ENCODE measurements at places on chromosomes 6 and 20.

GRCh38 chr6:6556161-6556737 lies 32.3 kb upstream of the LY86 start:
- no peak for DNase-seq

- DNase-seq = no peak
These were observed 164.2 kb downstream of the DTNBP1 start for GRCh38 chr6:15498640-15499039.

DNA sequence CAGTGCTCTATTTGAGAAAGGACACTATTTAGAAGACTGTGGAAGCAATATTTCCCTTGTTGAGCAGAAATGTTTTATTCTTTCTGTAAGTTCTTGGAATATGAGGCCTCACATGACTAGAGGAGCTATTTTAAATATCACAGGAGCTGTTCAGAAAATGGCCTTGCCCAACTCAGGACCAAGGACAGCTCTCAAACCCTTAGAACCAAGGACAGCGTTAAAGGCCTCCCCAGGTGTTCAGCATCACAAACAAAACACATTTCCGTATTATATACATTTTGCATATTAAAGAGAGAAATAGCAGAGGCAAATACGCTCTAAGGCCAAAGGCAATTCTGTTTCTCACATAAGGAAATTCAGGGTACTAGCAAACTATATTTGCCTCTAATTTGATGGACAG lies 631.4 kb downstream of the CDH26 start:
- DNase-seq = no peak

GRCh38 chr20:24970754-24971153 lies 21.7 kb downstream of the CST7 start:
- DNase-seq = no peak

DNA sequence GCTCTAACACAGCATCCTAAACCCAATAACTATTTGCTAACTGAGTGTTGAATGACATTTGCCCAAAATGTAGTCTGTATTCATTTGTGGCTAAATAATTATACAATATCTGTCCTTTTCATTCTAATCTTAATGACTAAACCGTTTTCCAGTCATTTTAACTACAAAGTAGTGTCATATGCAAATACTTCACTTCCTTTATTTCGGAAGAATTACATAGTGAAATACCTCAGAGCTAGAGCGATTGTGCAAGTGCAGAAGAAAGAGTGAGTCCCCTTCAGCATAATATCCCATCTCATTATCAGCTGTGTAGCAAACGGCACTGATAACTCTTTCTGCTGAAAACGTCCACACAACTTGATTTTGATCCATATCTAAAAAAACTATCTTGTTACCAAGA lies 66.2 kb downstream of the ROS1 start:
- no peak for DNase-seq

DNA sequence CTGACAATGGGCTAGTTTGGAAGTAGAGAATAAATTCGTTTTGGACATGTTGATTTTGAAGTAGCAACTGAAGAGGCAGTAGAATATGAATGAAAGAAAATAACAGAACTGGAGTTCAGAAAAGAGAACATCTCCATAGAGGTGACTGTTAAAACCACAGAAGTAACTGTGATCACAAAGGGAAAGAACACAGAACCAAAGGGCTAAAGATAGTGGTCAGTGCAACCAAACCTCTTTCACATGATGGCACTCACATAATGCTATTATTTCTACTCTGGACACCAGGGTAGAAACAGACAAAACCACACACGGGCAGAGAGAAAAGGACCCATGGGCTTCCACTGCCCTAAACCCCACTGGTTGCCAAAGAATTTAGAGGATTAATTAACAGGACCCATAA lies 58.5 kb downstream of the CDK19 start:
- no peak for DNase-seq

DNA sequence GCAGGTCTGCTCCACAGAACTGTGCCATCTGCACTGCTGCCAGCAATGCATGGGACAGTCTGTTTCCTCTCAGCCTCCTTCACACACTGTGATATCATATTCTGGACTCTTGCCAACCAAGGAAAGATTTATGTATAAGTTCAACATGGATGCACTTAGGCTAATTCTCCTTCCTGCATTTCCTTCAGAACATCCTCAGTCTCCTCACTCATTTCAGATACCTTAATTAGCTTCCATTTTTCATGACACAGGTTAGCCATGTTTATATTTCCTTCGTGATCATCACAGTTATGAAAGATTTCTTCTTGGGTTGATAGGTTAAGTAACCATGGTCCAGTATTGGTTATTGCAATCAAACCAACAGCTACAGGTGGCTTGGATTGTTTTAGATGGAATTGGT lies 46.4 kb upstream of the DDR1 start:
- no peak for DNase-seq

GRCh38 chr20:51470907-51471411 lies 71.6 kb downstream of the NFATC2 start:
- no peak for DNase-seq

DNA sequence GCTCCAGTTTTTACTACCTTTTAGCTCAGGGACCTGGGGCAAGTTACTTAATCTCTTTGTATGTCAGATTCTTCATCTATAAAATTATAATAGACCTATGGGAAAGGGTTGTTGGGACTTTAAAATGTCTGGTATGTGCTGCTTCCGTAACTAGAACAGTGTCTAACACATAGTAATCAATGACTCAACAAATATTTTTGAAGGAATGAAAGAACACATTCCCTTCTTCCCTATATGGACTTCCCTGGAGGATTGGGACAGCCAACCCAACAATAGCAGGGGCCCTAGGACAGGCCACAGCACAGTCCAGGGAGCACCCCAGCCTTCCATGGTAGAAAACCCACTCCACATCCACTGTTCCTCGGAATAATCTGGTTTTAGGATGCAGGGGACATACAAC lies 50.7 kb upstream of the TPD52L1 start:
- DNase-seq = no peak

- DNase-seq = no peak
These were observed 8.9 kb downstream of the DSP start for GRCh38 chr6:7550433-7550801.

- DNase-seq = no peak
These were observed 134.2 kb downstream of the MEI4 start for GRCh38 chr6:77786935-77787629.

- no peak for DNase-seq
These were observed 142.8 kb upstream of the AKAP12 start for GRCh38 chr6:151096691-151097606.

GRCh38 chr20:3777716-3778629 lies 3.3 kb downstream of the SPEF1 start:
- DNase-seq = no peak

GRCh38 chr20:25336561-25337422 lies 53.8 kb downstream of the ABHD12 start:
- no peak for DNase-seq

DNA sequence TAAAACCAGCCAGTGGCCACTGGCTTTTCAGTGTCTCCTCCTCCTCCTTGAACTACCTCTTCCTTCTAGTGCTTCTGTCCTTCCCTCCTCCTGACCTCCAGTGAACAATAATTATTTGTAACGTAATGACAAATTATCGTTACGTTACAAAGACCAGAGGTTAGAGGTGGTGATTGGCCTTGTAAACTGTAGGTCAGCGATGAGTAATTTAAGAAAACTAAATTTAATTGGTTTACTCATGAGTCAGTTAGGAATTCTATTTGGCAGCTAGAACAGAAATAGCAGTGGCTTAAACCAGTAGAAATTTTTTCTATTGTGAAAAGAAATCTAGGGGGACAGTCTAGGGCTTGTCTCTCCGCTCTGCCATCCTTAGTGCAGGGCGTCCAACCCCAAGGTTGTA lies 38.8 kb downstream of the PPARD start:
- no peak for DNase-seq

GRCh38 chr6:106256201-106256968 lies 69.2 kb downstream of the ATG5 start:
- DNase-seq = no peak

GRCh38 chr20:418858-419365 lies 10.8 kb downstream of the RBCK1 start:
- no peak for DNase-seq

DNA sequence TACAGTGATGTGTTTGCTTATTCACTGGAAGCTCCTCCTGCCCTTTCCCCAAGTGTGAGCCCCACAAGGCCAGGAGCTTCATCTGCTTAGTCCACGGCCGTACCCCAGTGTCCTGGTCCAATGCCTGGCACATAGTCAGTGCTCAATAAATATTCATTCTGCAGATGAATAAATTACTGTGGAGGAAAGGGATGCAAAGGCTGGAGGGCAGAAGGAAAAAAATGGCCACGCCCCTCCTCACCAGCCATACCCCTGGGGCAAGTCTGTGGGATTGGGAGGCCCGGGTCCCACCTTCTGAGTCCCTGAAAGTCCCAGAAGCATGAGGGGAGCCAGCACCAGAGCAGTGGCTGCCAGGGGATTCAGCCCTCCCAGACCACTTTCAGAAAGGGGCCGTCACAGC lies 65.5 kb downstream of the GRM4 start:
- no peak for DNase-seq

- no peak for DNase-seq
These were observed 106.8 kb upstream of the PDE10A start for GRCh38 chr6:165769884-165770283.

- DNase-seq = no peak
These were observed 224.9 kb upstream of the SMLR1 start for GRCh38 chr6:130602151-130602770.

DNA sequence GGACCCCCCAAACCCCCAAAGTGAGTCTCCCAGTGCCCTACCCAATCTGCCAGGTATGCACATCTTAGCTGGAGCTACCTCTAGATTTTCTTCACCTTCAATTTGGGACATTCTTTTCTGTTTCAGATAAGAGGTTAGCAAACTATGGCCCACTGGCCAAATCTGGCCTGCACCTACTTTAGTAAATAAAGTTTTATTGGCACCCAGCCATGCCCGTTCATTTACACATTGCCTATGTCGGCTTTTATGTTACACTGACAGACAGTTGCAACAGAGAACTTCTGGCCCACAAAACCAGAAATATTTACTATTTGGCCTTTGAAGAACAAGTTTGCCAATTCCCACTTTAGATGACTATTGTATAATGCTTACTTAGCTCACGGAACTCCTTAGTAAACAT lies 55.9 kb upstream of the STX16 start:
- DNase-seq = no peak

- peak; percentile 71 for DNase-seq
These were observed 15.1 kb downstream of the HMGN4 start for GRCh38 chr6:26553264-26553634.

DNA sequence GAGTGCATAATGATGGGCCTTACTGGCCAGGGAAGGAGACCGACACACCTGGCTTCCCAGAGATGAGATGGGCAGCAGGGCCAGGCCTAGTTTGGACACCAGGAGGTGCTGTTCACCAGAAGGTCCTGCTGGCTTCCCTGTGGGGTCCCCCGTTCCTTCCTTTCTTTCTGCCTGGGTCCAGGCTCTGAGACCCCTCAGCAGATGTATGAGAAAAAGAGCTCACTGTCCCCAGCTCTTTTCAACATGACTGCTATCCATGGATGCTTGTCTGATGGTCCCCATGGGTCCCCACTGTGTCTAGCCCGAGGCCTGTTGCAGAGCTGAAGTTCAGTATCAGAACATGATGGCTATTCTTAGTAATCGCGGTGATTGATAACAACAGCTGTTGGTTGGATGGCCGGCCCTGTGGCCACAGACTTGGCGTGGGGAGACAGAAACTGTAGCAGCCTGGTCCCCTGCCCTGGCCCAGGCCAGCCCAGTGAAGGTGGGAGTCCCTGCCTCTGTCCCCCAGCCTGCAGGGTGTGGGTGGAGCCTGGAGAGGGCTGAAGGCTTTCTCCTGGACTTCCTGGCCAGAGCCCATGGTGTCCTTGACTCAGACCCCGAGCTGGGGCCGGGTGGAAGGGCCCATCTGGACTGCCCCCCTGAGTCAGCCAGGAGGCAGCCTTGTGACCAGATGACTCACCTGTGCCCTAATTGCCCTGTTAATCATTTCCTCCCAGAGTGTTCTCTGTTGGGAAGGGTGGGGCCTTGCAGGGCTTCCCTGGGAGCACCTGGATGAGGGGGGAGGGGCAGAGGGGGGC lies 9.9 kb upstream of the BAK1 start:
- no peak for DNase-seq

GRCh38 chr6:151488226-151488625 lies 5.6 kb upstream of the CCDC170 start:
- no peak for DNase-seq

- no peak for DNase-seq
These were observed 22.5 kb upstream of the HFE start for GRCh38 chr6:26064619-26065257.

DNA sequence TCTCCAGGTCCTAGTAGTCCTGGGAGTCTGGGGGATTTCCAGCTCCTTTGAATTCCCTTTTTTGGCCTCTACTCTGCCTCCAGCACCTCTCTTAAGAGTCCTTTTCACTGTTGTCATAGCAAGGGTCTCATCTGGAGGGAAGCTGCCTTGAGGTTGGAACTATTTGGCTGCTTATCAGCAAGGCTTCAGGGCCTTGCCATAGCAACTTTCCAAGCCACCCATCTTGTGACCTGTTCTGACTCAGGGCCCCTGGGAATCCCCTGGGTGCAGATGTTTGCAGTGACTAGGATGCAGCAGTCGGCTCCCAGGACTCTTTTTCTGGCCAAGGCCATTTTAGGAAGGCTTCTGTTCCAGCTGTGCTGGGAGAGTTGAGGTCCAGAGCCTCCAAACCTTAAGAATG lies 12.4 kb downstream of the PKIG start:
- no peak for DNase-seq

DNA sequence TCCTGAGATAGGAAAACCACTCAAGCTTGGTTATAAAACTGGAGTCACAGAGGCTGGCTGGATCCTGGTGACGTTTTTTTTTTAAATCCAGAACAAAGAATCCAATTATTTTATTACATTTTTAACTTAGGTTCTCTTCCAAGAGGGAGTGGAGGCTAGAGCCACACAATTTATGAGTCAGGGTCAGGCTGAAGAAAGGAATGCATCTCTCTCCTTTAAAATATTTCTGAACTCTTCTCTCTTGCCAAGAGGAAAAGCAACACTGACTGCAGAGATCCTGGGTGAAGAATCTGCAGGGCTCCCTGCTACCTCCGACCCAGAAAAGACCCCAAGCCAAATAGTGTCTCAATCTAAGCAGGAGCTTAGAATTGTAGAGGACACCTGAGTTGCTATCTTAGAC lies 88.5 kb upstream of the SSTR4 start:
- no peak for DNase-seq

- no peak for DNase-seq
These were observed 67.8 kb upstream of the RALGAPA2 start for GRCh38 chr20:20780127-20780824.

DNA sequence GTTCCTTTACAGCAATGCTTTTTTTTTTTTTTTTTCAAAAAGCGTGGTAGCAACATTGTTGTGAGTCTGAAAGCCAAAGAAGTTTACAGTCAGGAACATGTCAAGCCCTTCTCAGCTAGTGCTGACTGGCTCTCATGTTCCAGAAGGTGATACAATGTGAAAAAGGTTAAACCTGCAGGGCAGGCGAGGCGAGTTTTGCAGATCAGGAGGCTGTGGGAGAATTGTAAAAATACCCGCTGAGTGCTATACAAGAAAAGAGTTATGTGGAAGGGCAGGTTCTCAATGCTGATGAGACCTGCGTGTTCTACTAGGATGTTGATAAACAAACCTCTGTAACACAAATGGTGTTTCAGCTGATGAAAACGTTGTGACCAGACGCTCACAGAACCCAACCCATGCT lies 30.9 kb upstream of the RPP40 start:
- DNase-seq = no peak

- no peak for DNase-seq
These were observed 59.5 kb upstream of the AGPAT4 start for GRCh38 chr6:161333410-161333809.

GRCh38 chr6:110628330-110628729 lies 151.9 kb upstream of the SLC22A16 start:
- DNase-seq = no peak

All from cerebellar nuclear complex (tissue), 1 donor.